ENCODE measurements at places on chromosomes 1 and 21. TPM values are rescaled to one million over a fixed set of nuclear protein-coding genes. Genes with fewer than 3 reads are reported as not detected.

Gene SPATA21
- not detected for total RNA-seq

DNA sequence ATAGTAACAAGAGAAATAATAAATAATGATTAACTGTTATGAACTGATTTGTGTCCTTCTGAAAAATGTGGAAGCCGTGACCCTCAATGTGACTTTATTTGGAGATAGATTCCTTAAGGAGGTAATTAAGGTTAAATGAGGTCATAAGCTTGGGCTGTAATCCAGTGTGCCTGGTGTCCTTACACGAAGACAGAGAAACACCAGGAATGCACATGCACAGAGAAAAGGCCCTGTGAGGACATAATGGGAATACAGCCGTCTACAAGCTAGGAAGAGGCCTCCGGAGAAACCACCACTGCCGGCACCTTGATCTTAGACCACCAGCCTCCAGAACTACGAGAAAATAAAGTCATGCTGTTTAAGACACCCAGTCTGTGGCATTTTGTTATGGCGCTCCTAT is 215.9 kb downstream of the NEGR1 start:
- DNase-seq: no peak
- H3K4me3 ChIP-seq: no peak overlapping the region
- no peaks in the 10 kb centered on the region for H3K27me3 ChIP-seq
- no peaks in the 10 kb centered on the region for H3K4me1 ChIP-seq
- no peak overlapping the region for H3K27ac ChIP-seq
- H3K36me3 ChIP-seq: no peaks in the 10 kb centered on the region

GRCh38 chr1:178784131-178784536 is 59.1 kb downstream of the RALGPS2 start:
- H3K4me1 ChIP-seq: no peaks in the 10 kb centered on the region
- no peak for DNase-seq
- H3K36me3 ChIP-seq: no peaks in the 10 kb centered on the region
- H3K27ac ChIP-seq: no peak overlapping the region
- no peaks in the 10 kb centered on the region for H3K27me3 ChIP-seq
- H3K4me3 ChIP-seq: no peak overlapping the region

Gene ADCY10
- 0.09 TPM for total RNA-seq

Gene PTPN22
- total RNA-seq: 57.7 TPM

DNA sequence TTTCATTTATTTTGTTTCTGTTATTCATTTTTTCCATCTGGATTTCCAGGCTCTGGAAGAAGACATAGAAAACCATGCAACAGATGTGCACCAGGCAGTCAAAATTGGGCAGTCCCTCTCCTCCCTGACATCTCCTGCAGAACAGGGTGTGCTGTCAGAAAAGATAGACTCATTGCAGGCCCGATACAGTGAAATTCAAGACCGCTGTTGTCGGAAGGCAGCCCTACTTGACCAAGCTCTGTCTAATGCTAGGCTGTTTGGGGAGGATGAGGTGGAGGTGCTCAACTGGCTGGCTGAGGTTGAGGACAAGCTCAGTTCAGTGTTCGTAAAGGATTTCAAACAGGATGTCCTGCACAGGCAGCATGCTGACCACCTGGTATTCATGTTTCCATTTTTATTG is 63.5 kb upstream of the BMP8A start:
- peaks cover 64% of the 10 kb centered on the region for H3K36me3 ChIP-seq
- no peak overlapping the region for H3K27ac ChIP-seq
- no peaks in the 10 kb centered on the region for H3K27me3 ChIP-seq
- H3K4me3 ChIP-seq: no peak overlapping the region
- no peaks in the 10 kb centered on the region for H3K4me1 ChIP-seq
- DNase-seq: no peak

- DNase-seq: no peak
- H3K4me3 ChIP-seq: peak overlapping the region; percentile 29
- peaks cover 59% of the 10 kb centered on the region for H3K4me1 ChIP-seq
- no peaks in the 10 kb centered on the region for H3K27me3 ChIP-seq
- peak overlapping the region; percentile 29 for H3K27ac ChIP-seq
- H3K36me3 ChIP-seq: no peaks in the 10 kb centered on the region
These were observed 18.1 kb upstream of the LBR start for GRCh38 chr1:225445639-225446594.

DNA sequence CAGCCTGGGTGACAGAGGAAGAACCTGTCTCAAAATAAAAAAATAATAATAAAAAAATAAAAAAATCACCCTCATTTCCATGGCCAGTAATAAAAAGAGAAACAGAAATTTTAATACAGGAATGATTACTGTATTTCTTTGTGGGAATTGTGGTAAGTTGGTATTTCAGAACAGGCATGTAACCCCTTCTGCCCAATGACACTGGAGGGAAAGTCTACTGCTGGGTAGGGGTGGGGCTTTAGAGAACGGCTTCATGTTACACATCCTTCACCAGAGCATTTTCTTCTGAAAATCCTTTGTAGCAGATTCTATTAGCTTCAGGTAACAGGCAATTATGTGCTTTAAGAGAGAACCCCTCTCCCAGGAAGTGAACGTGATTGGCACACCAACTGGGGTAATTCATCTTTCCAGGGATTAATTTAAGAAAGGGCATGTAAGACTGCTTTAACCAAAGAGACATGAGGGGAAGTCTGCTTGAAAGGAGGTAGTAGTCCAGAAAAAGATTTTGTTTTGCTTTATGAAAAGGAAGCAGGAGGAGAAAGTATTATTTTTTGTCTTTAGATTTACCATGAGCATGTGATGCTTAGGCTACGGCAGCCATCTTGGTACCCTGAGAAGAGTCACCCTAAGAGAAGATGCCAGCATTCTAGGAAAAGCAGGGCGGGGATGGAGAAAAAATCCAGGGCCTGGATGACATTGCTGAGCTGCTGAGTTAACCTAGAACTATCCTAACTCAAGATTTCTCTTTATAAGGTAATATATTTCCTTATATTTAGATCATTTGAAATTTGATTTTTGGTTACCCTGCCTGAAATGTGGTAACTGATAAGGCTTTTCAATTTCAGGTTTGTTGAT is 57.7 kb upstream of the DPT start:
- H3K4me3 ChIP-seq: no peak overlapping the region
- H3K4me1 ChIP-seq: no peaks in the 10 kb centered on the region
- DNase-seq: no peak

Gene DYRK1A
- total RNA-seq: 69.6 TPM

Gene CORT
- 0.71 TPM for total RNA-seq

DNA sequence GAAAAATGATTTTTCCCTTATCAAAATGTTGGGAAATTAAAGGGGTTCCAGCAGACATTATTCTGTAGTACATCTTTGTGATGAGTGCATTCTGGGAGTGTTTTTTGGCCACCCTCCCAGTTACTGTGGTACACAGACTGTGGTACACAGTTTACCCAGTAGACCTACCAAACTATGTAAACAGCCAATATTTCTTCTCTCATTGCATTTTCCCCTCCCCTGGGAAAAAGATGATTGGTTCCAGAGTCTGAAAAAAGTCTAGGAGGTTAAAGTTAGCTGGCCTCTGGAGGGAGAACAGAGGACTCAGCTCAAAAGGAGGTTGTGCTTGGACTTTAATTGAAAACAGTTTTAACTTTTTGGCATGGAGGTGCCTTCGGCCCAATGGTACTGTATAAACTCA is 42.5 kb downstream of the PGM1 start:
- H3K36me3 ChIP-seq: peaks cover 16% of the 10 kb centered on the region
- H3K4me1 ChIP-seq: no peaks in the 10 kb centered on the region
- no peaks in the 10 kb centered on the region for H3K27me3 ChIP-seq
- DNase-seq: no peak
- no peak overlapping the region for H3K4me3 ChIP-seq

- H3K27me3 ChIP-seq: no peaks in the 10 kb centered on the region
- no peaks in the 10 kb centered on the region for H3K36me3 ChIP-seq
- H3K4me3 ChIP-seq: peak overlapping the region; percentile 84
- H3K4me1 ChIP-seq: peaks cover 39% of the 10 kb centered on the region
- H3K27ac ChIP-seq: peak overlapping the region; percentile 72
- DNase-seq: peak; percentile 23
These were observed 1.1 kb downstream of the UBE2J2 start for GRCh38 chr1:1272341-1273208.

DNA sequence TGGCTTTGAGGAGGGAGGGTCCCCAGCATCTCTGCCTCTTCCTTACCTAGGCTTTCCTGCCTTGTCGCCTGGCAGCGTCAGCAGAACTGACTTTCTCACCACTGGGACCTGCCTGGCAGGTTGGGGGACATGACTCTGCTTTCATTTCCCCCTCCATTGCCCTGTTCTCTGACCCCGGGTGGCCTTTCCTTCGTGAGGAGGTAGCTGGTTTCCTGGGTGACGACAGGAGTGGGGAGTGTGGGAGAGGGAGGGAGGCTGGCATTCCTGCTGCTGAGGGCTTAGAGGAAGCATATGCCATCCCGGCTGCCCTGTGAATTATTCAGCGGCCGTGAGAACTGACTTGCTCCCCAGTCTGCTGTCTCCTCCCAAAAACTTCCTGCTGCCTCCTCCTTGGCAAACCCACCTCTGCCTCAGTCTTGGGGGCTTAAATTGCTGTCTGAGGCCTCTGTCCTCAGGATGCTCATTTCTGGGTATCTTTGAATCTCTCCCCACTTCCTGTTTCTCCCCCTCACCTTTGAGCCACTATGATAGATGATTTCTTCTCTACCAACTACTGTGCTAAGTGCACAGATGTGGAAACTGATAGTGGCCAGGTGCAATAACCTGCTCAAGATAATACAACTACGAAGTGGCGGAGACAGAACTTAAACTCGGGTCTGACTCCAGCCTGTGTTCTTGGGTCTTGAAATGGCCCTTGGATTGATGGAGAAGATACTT is 182.0 kb upstream of the CSF3R start:
- H3K27ac ChIP-seq: no peak overlapping the region
- H3K27me3 ChIP-seq: no peaks in the 10 kb centered on the region
- no peak for DNase-seq
- H3K4me1 ChIP-seq: no peaks in the 10 kb centered on the region
- no peaks in the 10 kb centered on the region for H3K36me3 ChIP-seq

DNA sequence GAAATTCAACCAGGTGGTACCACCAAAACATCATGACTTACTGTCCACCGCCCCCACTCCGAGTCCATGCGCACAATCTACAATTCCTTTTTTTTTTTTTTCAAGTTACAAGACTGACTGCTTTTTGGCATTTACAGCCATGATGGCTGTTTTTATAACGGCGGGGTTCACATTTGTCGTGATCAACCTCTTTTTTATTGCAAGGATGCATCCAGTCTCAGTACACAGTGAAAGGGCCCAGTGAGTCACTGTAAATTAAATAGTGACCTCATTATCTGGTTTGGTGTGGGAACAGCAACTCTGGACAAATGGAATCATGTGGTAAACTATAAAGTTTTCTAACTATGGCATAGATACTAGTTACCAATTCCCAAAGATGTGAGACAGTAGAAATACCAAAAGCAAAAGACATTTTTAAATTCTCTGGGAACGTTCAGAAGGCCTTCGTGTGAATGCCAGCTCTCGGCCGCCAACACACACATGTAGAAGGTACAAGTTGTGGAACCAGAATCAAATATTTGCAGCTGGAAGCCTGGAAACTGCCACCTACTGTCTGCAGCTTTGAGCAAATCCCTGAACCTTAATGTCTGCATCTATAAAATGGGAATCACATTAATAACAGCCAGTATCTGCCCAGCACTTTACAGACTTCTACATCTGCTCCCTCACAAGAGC is 4.9 kb downstream of the GLIS1 start:
- no peaks in the 10 kb centered on the region for H3K36me3 ChIP-seq
- no peaks in the 10 kb centered on the region for H3K4me1 ChIP-seq
- H3K27ac ChIP-seq: no peak overlapping the region
- no peak for DNase-seq
- H3K4me3 ChIP-seq: no peak overlapping the region

Gene ARID4B
- 39.9 TPM for total RNA-seq

GRCh38 chr1:110207831-110208230 is 2.3 kb upstream of the KCNC4 start:
- no peak overlapping the region for H3K27ac ChIP-seq
- H3K27me3 ChIP-seq: no peaks in the 10 kb centered on the region
- no peak overlapping the region for H3K4me3 ChIP-seq

Gene LAMC2
- not detected for total RNA-seq

DNA sequence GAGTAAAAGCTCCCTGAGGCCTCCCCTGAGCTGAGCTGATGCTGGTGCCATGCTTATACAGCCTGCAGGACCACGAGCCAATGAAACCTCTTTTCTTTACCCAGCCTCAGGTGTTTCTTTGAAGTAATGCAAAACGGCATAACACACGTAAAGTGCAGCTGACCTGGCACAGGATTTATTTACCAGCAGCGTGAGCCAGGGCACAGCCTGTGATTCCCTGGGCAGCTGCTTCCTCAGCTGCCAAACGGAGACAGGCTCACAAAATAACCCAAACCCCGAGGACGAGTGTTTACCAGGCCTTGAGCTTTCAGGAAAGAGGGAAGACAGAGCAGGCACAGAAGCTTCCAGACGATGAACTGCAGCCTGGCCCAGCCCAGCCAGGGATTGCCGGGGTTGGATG is 120.6 kb upstream of the ARHGEF16 start:
- no peaks in the 10 kb centered on the region for H3K36me3 ChIP-seq
- H3K4me3 ChIP-seq: no peak overlapping the region
- no peaks in the 10 kb centered on the region for H3K4me1 ChIP-seq
- no peaks in the 10 kb centered on the region for H3K27me3 ChIP-seq
- H3K27ac ChIP-seq: no peak overlapping the region
- no peak for DNase-seq

Gene PADI4
- 0.27 TPM for total RNA-seq

DNA sequence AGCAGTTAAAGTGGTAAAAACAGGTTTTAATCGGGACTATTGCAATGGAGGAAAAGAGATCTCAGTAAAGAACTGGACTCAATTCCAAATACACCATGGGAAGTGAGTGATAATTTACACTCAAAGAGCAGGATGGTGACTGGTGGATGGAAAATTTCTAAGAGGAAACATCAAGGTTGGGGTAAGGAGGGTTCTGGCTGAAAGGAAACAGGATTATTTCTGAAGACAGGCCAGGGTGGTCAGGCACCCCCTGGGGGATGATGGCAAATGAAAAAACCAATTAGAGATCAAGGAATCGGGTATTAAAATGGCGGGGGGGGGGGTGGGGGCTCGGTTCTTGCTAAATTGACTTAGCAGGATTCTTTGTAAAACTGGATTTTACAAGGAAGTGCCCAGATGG is 12.3 kb upstream of the HSD11B1 start:
- H3K4me1 ChIP-seq: peaks cover under 1% of the 10 kb centered on the region
- no peak overlapping the region for H3K27ac ChIP-seq
- H3K27me3 ChIP-seq: no peaks in the 10 kb centered on the region
- H3K36me3 ChIP-seq: no peaks in the 10 kb centered on the region

GRCh38 chr1:157034137-157034800 is 11.3 kb downstream of the ARHGEF11 start:
- H3K36me3 ChIP-seq: no peaks in the 10 kb centered on the region
- H3K4me3 ChIP-seq: no peak overlapping the region
- no peak overlapping the region for H3K27ac ChIP-seq
- no peak for DNase-seq

Gene SYTL1
- 24.2 TPM for total RNA-seq

Gene TRPM2
- 1.9 TPM for total RNA-seq

GRCh38 chr1:32327204-32327603 is 8.8 kb downstream of the MARCKSL1 start:
- no peak for DNase-seq
- H3K4me3 ChIP-seq: no peak overlapping the region
- peaks cover 28% of the 10 kb centered on the region for H3K4me1 ChIP-seq

- no peaks in the 10 kb centered on the region for H3K4me1 ChIP-seq
- no peaks in the 10 kb centered on the region for H3K27me3 ChIP-seq
- no peak overlapping the region for H3K4me3 ChIP-seq
- DNase-seq: no peak
- no peaks in the 10 kb centered on the region for H3K36me3 ChIP-seq
- no peak overlapping the region for H3K27ac ChIP-seq
These were observed 614.5 kb upstream of the ADGRL2 start for GRCh38 chr1:81186261-81186660.
